ENCODE measurements at places on chromosomes 11 and 22.
A peak's percentile ranks its signal among the peaks of the same experiment; 100 is the strongest.

GRCh38 chr22:47784367-47784983 is 1022.0 kb downstream of the TBC1D22A start:
- no peak for DNase-seq

DNA sequence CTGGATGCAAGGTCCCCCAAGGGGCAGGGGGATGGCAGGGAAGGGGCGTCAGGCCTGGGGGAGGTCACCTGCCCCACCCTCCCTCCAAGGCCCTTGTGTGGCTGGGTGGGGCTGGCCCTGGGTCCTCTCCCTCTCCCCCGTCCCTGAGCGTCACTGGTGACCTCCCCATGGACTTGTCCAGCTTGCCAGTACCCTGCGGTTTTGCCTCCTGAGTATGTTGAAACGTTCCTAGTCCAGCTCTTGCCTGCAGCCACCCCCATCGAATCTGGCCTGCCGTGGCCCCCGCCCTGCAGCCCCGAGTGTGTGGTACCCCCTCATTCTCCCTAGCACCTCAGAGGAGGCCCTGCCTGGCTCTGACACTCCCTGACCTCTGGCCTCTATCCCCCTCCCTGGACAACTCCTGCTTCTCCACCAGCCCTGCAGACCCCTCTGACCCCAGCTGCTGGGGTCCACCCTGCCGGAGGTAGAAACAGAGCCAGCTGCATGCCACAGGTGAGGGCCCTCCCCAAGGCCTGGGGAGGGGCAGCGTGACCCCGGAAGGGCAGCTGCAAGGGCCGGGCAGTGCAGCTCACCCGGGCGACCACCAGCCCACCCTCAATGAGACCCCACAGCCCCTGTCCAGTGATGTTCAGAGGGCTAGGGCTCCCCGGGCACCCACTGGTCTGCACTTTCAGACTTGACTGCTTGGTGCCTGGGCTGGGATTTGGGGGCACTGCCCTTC is 4.1 kb upstream of the MUC6 start:
- no peak for DNase-seq

GRCh38 chr11:129373489-129373953 is 2.1 kb upstream of the BARX2 start:
- DNase-seq = no peak

DNA sequence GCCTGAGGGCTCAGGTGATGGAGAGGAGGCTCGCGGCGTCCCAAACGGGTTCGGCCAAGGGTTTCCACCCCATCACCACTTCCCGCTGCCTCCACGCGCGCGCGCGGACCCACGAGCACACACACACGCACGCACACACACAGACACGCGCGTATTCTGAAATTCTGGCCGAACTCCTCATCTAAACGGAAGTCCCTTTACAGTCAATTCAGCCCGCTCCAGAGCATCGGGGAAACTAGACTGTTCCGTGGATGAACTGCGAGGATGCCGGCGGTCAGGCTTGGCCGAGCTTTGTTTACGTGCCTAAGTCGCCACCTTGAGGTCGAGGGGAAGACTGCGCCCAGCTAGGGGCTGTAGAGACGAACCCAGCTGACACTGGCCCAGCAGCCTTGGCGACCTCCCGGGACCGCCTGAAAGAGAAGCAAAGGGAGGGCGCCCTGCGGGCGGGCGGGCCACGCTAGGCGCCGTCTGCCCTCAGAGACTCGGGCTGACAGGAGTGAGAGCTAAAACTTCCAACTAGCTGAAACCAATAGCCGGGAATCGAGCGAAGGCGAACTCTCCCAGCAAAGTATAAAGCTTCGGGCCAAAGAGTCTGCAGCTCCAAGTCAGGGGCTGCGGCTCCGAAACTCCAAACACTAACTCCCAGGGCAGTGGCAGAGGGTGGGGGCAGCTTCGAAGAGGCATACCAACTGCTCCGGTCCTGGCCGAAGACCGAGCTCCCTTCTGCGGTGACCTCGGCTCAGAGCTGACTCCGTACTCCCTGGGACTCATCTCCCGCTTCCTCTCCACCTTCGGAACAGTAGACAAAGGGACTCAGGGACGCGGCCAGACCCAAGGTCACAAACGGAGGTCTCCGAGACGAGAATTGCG is 124.7 kb upstream of the C11orf58 start:
- peak; percentile 28 for DNase-seq

DNA sequence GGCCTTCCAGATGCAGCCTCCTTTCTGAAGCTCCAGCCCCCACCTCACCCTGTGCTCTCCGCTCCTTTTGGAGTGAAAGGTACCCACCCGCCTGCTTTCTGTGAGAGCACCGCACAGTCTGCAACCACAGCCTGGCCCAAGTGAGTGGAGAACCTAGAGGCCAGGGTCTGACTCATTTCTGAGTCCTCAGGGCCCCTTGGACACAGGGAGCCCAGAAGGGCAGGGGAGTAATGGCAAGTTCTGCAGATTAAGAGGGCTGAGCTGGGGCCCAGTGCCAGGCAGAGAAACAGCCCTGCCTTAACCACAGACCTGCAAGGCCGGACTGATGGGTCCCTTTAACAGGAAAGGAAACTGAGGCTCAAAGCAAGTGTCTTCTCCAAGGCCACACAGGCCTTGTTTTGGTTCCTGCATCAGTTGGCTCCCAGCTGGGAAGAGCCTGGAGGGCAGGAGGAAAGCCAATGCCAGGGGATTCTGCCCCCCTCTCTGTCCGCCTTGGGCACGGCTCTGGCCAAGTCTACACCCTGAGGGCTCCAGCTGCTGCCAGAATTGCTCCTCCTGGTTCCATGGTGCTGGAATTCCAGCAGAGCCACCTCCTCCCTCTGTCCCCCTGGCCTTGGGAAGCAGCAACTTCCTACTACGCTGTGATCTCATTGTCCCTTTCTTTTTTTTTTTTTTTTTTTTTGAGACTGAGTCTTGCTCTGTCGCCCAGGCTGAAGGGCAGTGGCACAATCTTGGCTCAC is 55.1 kb downstream of the CYTH4 start:
- DNase-seq = no peak

GRCh38 chr22:36860821-36861659 is at the start of gene NCF4:
TSS of gene NCF4 (plus strand) at chr22:36861006. CDS start at chr22:36861172, 166 bp downstream.
- peak; percentile 77 for DNase-seq

Data from activated B cell treated with CpG ODN at 0.5 μM for 24 hours (primary cell).